ENCODE measurements at places on chromosomes 16 and 17.

- no peak for DNase-seq
Measured at GRCh38 chr17:10156599-10156947, 41.8 kb downstream of the GAS7 start.

DNA sequence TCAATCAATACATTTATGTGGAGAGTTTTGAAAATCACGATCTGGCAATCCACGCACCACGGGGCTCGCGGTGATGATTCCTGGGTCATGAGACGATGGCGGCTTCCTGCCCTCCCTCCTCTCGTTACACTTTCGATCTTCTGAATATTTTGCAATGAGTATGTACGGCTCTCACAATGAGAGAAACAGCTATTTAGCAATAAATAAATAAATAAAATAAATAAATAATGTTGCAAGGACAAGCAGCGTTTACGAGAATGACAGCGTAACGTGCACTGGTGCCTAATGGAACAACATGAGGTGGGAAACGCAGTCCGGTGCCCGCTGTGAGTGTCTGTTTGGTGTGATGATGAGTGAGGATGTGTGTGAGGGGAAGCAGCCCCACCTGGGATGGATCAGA lies 46.7 kb upstream of the JPH3 start:
- no peak for DNase-seq

DNA sequence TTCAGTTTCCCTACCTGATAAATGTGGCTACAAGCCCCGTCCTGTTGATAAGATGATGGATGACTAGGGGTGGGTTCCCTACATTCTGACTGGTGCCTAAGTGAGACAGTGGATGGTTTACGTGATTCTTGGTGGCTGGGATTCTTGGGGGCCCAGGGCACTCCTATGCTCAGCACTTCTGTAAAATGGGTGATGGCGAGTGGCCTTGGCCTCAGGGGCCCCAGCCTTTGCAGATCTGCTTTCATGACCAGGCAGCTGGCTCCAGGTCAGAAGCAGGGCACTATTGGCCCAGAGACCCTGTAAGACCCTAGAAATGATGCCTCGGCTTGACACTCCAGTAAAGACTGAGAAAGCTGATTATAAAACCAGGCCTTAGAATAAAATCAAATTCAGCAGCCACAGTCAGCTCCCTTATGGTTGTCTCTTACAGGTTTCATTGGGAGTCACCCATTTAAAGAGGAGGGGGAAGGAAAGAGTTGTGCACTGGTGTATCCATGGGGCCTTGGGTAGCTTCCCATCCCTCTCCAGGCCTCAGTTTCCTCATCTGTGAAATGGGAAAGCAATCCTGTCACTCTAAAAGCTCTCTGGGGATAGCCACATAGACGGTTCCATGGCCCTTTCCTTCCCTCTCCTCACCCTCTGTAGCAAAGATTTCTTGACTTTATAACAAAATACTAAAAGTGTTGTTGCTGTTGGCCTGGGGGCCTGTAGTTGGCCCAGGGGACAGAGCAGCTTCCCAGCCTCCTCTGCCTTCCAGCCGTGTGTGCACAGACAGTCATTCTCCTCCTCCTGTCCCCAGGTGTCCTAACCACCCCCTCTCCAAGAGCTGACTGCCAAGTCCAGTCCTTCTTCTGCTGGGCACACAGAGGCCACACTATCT lies 1.2 kb downstream of the SNX20 start:
- DNase-seq: no peak

- no peak for DNase-seq
Measured at GRCh38 chr16:58057121-58057520, 31.6 kb downstream of the MMP15 start.

DNA sequence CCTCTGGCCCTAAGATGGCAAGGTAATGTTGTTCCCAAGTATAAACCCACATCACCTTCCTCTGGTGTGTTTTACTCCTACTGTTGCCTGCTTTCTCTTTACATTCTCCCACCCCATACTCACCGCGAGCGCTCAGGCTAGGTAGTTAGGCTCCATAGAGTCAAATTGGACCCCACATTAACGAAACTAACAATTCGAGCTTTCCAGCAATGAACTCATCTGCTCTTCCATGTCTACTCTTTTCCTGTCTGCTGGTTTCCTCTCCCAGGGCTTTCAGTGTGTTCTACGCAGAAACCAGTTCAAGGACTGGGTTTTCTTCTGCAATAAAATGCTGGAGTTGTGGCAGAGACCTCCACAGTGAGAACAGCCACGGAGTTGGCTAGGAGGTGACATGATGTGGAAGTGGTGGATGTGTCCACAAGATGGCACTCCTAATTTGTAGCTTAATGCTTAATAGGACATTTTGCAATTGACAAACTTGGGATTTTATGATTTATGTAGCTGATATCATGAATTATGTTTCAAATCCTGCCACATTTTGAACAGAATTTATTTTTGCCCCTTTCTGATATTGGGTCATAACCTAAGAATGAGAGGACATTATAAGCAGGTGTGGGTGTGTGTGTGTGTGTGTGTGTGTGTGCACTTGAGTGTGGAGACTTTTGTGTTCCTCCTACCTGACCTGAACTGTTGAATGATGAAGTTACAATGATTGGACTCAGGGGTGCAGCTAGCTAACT lies 2.2 kb upstream of the UQCRC2 start:
- peak; percentile 73 for DNase-seq

GRCh38 chr17:6205033-6205432 lies 134.9 kb downstream of the WSCD1 start:
- no peak for DNase-seq

DNA sequence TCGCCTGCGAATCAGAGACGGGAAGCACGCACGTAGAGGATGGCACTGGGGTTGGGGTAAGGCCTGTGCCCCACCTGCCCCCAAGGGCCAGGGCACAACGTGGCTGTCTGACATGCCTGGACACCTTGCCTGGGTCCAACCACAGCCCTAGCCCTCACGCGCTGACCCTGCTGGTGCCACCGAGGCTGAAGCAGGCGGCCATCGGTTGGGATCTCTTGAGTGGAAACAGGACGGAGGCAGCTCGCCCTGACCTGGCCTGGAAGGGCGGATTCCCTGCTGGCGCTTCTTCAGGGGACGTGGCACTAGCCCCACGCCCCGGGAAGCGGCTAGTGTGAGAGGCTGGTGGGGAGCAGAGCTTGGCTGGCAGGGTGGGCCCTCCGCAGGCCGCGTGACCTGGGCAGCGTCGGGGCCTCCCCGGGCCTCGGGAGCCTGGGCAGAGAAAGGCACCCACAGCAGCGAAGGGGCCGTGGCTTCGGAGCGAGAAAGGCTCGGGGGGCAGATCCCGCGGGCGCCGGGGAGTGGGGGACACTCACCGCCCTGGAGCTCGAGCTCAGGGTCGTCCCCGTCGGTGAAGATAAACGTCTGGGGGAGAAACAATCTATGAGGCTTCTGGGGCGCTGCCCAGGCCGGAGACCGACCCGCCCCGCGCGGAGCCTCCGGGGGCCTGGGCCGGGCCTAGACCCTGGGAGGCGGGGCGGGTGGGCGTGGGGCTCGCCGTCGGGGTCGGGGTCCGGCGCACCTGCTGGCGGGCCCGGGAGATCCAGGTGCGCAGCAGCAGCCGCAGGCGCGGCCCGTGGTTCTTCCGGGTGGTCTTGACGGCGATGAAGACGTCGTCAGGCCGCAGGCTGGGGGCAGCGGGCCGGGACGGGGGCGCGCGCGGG lies 610 bp downstream of the RFNG start:
- DNase-seq: no peak

- peak; percentile 72 for DNase-seq
Measured at GRCh38 chr17:42275527-42276358, 448 bp downstream of the STAT5B start.

- DNase-seq: no peak
Measured at GRCh38 chr17:82972836-82973372, 106.5 kb upstream of the METRNL start.

GRCh38 chr17:8875436-8875835 lies 8.0 kb upstream of the PIK3R6 start:
- DNase-seq: no peak

GRCh38 chr16:52561910-52562741 lies 15.2 kb upstream of the TOX3 start:
- no peak for DNase-seq
